Stimulated activated CD8-positive, alpha-beta memory T cell treated with anti-CD3 and anti-CD28 coated beads, Interleukin-4, amount 100 ng/mL, for 24 hours (primary cell): ENCODE measurements at places on chromosomes 11 and 22.

- DNase-seq: no peak
These were observed 5.5 kb downstream of the RPS6KA4 start for GRCh38 chr11:64364435-64364834.

DNA sequence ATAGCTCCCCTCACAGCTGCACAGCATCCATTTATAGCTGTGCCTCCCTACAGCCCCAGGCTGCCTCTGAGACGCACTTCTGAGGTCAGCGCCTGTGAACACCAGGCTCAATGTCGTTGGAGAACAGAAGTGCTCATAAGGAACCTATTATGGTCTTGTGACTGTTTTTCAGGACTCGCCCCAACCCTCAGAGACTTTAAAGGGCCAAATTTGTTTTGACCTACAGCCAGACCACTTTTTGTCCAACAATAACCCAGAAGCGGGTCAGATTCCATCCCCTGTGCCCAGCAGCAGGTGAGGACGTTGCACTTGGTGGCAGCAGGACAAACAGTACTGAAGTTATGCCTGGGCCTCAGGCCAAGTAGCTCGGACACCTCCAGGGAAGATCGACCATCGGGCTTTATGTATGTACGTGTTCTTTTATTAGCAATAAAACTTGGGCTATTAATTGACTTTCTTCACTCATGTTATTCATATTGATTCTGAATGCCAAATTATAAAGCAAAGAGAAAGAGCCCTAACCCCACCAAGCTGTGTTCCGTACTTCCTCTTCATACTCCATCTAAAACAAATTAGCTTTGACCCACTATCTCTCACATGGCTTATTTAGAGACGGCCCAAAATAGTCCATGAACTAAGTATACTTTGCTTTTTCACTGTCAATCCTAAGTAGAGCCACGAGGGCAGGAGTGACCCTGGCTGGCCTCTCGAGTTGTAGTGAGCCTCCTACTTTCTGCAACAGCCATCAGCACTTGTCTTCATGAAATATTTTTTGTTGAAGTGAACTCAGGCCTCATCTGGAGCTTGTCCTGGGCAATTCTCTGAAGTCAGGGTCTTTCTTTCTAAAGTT lies 92.3 kb upstream of the PAX6 start:
- DNase-seq: no peak

DNA sequence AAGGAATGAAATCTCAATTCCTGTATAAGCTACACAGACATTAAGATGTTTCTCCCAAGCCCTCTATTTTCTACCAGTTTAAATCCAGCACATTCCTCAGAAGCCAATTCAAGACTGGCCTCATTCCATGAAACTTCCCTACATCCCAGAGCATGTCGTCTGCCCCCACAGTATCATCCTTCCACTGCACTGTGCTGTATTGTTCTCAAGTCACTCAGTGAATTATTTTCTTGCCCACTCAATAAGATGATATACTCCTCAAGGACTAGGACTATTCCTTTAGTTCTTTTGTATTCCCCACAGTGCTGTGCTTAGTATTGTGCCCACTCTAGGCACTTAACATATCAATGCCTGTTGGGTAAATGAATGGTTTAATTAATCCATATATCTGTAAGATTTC lies 203.1 kb upstream of the BLID start:
- DNase-seq: no peak

DNA sequence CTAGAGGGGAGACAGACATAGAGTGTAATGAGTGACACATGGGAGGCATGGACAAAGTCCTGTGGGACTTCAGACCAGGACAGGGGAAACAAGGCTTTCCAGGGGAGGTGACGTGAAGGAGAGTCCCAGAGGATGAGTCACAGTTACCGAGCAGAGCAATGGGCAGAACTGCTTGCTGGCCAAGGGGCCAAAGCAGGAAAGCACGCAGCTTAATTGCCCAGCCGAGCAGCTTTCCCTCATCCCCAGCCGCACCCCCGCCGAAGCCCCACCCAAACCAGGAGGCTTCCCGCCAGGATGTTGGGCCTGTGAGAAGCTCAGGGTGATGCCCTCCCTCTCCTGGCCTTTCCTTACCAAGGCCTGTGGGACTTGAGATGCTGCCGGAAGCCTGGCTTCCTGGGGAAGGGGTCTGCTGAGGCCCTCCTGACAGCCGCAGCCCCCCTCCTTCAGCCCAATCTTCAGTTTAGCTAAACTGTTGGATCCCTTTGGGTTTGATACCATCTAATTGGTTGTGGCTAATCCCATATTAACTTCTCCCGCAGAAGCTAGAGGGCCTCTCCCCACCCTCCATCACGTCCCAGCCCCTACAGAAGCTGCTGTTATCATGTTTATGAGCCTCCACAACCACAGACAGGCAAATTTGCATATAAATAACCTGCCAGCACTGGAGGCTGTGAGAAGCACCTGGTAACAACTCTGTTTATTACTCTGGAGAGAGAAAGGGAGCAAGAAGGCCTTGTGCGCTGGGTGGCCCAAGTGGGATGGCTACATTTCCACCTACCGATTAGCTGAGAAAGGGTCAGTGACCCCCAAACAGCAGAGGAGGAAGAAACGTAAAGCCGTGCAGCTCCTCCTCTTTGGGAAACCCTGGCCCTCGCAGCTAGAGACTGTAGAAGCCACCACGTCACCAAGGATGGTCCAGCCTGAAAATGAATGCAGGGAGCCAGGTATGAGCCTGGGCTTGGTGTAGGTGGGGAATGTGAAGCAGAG lies 80.0 kb downstream of the TRIM29 start:
- no peak for DNase-seq

- DNase-seq: no peak
These were observed 57.2 kb downstream of the GRAMD1B start for GRCh38 chr11:123487157-123487744.

DNA sequence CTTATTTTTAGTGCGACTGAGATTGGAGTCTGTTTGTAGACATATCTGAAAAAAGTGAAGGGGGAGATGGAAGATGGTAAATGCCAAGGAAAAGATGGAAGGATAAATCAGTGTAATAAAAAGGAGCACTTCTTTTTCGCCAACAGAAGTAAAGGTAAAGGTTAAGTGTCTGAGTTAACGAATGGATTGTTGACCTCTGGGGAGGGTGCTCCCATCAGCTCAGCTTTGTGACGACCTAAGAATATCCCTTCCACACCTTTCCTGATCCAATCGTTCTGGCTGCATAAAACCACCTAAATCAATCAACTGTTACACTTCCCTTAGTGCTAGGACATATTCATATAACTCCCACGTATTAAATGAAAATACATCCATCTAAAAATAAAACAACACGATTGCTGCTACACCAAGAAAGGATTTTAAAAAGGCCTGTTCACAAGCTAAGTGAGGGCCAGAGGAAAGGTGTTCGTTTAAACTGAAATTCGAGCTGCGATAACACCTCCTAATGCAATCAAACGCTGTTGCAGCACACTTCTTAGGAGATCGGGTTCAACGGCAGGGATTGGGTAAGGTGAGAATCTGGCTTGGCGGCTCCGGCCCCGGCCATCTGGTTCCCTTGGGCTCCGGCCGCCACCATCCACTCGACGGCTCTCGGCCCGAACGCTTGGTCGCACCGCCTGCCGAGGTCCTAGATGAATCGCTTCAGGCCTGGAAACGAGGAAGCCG lies 658 bp downstream of the C11orf71 start:
- DNase-seq: no peak

DNA sequence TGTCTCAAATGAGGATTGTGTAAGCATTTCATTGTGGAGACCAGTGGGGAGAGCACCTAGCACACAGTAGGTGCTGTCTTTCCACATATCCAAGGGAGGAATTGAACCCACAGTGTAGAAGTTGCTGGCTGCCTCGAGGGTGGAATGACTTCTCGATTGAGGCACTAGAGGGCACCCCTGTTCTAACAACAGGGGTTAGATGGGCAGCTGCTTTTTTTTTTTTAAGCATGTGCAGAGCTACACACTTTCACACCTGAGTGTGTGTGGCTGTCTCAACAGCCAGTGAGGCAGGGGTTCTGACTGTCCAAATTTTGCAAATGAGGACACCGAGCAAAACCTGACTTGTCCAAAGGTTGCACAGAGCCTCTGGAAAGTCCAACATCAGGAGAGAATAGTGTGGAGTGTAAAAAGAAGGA lies 118.2 kb upstream of the CRYBB3 start:
- DNase-seq: peak; percentile 42

DNA sequence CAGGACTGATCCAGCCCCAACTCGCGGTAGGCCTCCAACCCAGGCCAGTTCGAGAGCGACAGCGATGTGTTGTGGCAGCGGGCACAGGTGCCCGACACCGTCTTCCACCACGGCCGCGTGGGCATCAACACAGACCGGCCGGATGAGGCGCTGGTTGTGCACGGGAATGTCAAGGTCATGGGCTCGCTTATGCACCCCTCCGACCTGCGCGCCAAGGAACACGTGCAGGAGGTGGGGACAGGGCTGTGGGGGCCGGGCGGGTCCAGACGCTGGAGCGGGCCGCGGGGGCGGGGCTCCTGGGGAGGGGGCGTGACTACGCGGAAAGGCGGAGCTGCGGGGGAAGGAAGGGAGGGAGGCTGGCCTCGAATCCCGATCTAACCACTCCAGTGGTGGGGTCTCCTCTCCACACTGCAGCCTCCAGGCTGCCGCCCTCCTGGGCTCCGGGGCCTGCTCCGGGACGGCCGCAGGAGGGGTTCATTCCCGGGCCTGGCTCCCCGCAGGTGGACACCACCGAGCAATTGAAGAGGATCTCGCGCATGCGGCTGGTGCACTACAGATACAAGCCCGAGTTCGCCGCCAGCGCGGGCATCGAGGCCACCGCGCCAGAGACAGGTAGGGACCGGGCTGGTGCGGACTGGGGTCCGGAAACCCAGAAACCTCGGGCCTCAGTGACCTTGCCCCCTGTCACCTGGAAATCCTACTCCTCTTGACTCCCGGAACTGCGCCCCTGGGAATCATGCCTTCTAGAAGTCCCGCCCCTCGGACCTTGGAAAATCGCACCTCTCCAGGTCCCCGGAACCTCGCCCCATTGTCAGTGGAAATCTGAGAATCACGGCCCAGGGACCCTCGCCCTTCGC lies 14.9 kb downstream of the TMEM258 start:
- DNase-seq: peak; percentile 54
